ENCODE measurements at places on chromosomes 6 and 20.

DNA sequence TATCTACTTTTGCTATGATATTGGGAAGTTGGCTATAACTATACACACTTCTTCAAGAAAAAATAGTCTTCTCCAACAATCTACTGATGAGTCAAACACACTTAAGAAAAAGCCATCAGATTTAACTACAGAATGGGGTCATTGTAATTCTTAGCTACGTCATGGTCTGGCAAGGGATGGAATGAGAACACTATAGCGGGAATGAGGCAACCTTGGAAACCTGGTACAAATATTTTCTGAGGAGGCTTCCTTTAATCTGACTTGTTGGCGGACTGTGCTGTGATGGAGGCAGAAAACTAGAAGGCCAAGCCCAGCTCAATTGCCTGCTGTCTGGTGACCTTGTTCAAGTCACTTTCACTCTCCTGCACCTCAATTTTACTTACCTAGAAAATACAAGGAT is 586.8 kb upstream of the JAG1 start:
- no peak for DNase-seq

DNA sequence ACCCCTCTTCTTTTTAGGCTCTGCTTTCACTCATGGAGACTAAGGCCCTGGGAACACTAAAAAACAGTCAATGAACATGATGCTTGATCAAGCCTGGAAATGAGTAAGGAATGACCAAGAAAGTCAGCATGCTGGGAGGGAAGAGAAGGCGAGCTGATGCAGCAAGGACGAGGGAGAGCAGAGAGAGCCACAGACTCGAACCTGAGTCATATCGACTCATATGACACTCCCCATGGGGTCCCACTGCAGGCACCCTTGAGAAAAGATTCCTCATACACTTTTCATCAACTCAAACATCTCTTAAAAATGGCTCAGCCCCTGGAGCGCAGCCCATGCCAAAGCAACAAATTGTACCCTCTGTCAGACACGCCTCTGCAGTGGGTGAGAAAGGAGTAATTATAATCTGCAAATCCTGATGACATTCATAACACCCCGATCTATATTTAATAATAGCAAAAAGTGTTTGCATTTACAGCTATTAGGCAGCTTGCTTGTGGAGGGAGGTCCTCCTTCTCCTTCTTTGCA is 127.2 kb downstream of the F13A1 start:
- DNase-seq = no peak

GRCh38 chr6:110615722-110616121 is 139.3 kb upstream of the SLC22A16 start:
- DNase-seq = no peak

- no peak for DNase-seq
These were observed 256.1 kb upstream of the KCNQ5 start for GRCh38 chr6:72365773-72366172.

DNA sequence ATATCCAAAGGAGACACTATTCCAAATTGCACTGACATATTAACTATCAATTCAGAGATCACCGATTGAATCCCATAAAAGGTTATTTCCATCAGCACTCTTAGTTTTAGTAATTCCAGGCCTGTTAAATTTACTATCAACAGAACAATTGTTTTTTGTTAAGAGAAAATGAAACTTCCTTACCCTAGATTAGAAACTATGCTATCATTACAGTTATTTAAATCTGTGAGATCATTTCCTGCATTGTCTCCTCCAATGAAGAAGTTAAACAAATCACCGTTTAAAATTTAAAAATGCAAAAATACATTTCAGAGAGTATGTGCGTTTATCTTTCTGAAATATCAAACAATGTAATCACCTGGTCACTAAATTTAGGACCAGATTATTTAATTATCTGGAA is 57.5 kb downstream of the HIVEP2 start:
- no peak for DNase-seq

DNA sequence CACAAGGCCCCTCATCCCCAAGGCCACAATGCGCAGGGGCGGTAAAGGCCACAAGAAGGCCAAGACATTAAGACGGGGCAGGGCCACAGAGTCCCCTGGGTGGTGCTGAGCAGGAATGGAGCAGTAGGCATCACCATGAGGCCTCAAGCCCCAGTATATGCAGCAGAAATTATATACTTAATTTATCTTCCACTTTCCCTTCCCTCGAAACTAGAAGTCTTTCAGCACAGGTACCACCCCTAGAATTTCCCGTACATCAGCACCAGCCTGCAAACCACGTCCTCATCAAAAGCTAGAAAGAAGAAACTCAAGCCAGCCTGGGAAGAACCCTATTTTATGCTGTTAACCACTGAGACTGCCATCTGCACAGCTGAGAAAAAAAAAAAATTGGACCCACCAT is 89.4 kb downstream of the PLG start:
- DNase-seq = no peak

DNA sequence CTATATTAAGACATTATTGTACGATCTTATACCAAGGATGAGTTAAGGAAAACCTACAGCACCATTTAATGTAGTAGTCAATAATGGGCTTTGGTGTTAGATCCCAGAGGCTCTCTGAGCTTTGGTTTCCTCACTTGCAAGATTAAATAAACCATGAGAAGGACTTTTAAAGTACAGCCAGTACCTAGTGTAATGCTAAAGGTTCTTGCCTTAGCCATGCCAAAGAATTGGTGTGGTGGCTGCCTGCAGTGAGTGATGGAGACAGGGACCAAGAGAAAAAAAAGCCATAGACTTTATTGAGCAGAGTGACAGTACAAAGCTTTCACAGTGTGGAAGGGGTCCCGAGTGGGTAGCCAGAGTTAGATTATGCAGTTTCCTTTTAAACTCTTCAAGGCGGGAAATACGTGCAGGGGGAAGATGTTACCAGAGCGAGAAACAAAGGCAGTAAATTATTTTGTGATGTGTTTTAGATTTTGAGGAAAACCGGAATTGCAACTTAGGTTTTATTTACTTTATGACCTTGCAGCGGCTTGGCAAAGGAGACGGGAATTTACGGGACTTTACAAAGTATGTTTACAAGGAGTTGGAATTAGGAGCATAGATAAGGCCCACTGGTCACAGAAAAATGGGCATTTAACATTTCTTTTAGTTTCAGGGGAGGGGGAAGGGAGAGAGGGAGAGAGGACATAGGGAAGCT is 100.4 kb downstream of the MYO6 start:
- DNase-seq = no peak

- no peak for DNase-seq
These were observed 52.1 kb downstream of the FOXO3 start for GRCh38 chr6:108612852-108613251.

GRCh38 chr6:2732503-2733089 is 18.1 kb downstream of the MYLK4 start:
- no peak for DNase-seq

GRCh38 chr6:44470115-44470464 is 82.6 kb downstream of the CDC5L start:
- no peak for DNase-seq

GRCh38 chr6:41748542-41748941 is 1.3 kb upstream of the PGC start:
- no peak for DNase-seq

- no peak for DNase-seq
These were observed 371.0 kb downstream of the EPHA7 start for GRCh38 chr6:93048381-93048780.

GRCh38 chr6:106844930-106845329 is 129.6 kb downstream of the CD24 start:
- no peak for DNase-seq

GRCh38 chr20:61931476-61932198 is 134.0 kb downstream of the TAF4 start:
- no peak for DNase-seq

GRCh38 chr6:27672113-27672799 is 199.4 kb upstream of the ZNF184 start:
- peak; percentile 81 for DNase-seq

DNA sequence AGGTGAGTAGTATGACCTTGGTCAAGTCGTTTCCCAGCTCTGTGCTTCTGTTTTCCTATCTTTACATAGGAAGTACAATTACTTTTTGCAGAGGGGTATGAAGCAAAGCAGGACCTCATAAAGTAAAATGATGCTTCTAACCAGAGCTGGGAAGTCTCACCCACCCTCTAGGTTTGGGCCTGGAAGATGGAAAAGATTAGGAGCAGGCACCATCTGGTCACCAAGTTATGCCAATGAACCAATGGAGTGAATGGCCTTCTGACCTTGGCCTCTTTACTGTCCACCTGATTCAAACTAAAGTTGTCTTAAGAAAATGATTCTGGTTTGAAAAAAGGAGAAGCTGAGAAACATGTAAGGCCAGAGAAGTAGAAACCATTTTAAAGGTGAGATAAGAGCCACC is 68.9 kb upstream of the CTNNBL1 start:
- no peak for DNase-seq

DNA sequence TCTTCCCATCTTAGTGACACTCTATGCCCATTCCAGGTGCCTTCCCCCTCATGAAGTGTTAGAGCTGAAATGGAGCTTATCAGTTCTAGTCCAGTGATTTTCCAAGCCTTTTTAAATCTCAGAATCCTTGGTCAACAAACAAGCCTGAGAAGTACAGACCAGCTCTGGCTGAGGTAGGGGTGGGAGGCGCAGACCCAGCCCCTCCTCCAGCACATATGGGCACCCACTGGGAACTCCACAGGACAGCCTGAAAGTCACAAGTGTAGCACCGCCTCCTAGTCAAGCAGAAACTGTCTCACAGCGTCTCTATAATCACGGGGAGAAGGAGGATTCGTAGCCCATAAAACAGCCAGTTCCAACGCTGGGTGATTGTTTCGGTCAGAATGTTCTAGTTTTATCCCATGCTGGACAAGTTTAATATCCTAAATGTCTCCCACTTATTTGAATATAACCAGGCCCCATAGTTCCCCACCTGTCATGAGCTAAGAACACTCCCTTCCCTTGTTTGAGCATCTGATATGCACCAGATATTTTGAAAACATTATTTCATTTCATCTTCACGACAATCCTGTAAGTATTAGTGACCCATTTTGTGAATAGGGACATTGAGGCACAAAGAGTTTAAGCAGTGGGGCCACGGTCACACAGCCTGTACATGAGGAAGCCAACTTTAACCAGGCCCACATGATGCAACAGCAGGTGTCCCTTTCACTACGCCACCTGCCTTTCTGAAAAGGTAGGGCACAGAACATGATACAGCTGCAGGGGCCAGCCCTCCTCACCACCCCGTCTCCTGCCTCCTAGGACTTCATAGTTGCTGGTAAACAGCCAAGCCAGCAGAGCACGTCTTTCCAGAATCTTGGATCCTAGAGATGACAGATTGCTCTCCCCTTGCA is 40.1 kb downstream of the TRAF3IP2 start:
- DNase-seq = no peak

DNA sequence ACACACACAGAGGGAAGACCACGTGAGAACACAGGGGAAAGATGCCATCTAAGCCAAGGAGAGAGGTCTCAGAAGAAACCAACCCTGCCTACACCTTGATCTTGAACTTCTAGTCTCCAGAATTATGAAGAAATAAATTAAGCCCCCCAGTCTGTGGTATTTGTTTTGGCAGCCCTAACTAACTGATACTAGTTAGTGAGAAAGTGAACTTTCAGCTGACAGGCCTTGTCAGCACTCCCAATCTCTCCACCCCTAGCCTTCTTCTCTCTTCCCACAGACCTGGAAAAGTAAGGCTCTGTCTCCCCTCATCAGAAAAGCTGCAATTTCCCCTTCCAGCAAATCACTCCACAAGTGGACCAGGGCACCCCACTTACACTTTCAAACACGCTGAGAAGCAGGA is 108.6 kb upstream of the CDYL start:
- no peak for DNase-seq

GRCh38 chr20:53840532-53840931 is 229.9 kb downstream of the BCAS1 start:
- DNase-seq = no peak

GRCh38 chr6:95574811-95575210 is 2.5 kb upstream of the MANEA start:
- peak; percentile 38 for DNase-seq

- no peak for DNase-seq
These were observed 1320.1 kb upstream of the GJE1 start for GRCh38 chr6:140812636-140813035.

DNA sequence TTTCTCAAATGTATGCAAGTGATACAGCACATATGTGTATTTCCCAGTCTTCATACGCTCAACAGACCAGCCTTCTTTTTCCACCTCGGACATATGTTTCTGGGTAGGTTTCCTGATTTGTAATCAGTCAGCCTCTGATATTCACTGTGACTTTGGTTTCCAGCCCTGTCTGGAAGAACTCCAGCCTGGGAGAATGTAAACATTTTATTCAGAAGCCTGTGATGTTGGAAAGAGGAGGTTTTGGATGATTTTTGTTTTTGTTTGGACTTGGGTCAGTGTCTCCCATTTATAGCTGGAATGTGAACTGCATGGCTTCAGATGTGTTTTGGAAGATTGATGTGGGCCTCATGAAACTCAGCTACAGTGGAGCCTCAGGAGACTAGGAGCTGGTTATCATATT is 172.2 kb upstream of the CENPW start:
- no peak for DNase-seq

DNA sequence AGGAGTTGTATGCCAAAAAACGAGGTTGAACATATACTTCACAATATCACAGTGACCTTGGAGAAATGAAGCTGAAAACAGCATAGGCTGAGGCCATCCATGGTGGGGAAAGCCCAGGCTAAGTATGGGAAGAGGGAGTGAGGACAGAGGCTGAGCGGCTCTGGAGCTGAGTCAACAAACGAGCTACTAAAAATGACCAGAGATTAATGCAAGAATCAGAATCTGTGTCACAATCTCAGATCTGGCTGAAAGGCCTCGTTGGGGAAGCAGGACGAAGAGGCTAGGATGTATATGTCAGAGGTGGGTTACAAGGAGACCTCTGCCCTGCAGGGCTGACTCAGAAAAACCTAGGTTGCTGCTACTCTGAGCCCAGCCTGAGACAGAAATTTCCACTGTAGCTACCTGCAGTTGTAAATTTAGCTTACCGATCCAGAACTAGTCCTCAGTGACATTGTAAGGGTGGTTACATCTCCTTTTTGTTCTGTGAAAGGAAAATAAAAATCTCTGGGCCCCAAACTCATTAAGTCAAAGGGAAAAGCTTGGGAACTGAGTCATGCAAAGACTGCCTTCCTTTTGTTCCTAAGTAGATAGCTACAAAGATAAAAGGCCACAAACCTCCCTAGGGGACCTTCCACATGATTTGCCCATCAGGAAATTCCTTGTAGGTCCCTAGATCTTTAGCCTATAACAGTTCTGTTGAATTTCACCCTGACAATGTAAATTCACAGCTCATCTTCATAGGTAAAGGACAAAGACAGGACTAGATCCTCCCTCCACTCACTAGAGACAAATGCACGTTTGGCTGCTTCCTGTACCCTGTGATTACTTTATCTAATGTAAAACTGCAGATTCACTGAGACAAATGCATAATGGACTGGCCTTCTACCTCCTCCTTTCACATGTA is 8.5 kb upstream of the TUBB2A start:
- no peak for DNase-seq

GRCh38 chr6:10613077-10613476 is 81.3 kb downstream of the C6orf52 start:
- no peak for DNase-seq

GRCh38 chr6:98847779-98848538 is 13.6 kb downstream of the POU3F2 start:
- DNase-seq = no peak

DNA sequence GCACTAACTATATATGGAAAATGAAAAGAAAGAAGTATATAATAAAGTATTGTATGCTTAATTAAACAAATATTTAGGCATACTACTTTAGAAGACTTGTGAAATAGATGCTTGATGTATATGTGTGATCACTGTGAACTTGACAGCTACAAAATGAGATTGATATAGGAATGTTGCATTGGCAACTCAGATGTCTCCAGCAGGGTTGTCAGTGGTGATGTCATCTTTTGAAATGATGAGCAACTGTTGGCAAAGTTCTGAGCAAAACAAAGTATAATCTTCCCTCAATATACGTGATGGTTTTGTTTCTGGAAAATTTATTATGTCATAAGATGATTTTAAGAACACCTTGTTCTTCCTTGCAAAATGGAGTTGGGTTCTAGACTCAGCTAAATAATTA is 133.8 kb downstream of the ARID1B start:
- DNase-seq = no peak
